ENCODE measurements at places on chromosomes 16 and 17.

DNA sequence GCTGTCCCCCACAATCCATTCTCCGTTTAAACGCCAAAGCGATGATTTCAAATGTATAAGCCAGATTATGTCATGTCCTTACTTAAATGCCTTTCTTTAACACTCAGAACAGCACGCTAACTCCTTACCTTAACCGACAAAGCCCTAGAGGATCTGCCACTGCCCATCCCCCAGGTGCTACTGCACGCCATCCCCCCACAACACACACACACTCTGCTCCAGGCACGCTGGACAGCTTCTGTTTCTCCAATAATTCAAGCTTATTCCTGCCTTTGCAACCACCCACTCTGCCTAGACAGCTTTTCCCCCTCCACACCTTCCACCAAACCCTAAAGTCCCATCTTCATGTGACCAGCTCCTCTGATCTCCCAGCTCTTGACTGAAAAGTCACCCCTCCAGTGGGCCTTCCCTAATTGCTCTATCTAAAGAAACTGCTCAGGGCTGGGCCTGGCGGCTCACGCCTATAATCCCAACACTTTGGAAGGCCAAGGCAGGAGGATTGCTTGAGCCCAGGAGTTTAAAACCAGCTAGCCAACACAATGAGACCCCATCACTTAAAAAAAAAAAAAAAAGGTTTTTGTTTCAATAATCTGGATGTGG lies 38.9 kb upstream of the RPL38 start:
- H3K4me3 ChIP-seq: no peak overlapping the region
- H3K4me1 ChIP-seq: no peaks in the 10 kb centered on the region
- peaks cover 29% of the 10 kb centered on the region for H3K27me3 ChIP-seq
- H3K27ac ChIP-seq: no peak overlapping the region
- H3K36me3 ChIP-seq: no peaks in the 10 kb centered on the region

GRCh38 chr16:86499889-86500707 lies 10.2 kb upstream of the FOXF1 start:
- peaks cover 4% of the 10 kb centered on the region for H3K4me1 ChIP-seq
- H3K4me3 ChIP-seq: no peak overlapping the region
- no peak overlapping the region for H3K27ac ChIP-seq
- peaks cover 86% of the 10 kb centered on the region for H3K27me3 ChIP-seq
- no peaks in the 10 kb centered on the region for H3K36me3 ChIP-seq
- ATAC-seq: no peak

DNA sequence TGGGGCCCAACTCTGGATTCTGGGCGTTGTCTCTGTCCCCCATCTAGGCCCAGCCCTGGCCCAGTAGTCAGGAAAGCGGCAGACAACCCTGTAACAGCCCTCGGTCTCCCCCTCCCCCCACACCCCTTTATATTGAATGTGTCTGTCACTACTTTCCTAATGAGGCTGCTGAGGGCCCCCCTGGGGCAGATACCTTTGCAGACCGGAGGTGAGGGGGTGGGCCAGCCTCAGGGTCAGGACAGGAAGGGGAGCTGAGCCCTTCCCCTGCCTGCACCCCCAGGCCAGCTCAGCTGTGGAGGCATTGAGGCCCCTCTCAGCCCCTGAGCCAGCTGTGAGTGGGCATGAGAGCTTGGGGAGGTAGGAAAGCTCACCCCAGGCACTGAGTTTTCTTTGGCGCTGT lies 17.1 kb downstream of the RAI1 start:
- ATAC-seq: no peak
- no peak overlapping the region for H3K27ac ChIP-seq
- H3K36me3 ChIP-seq: peaks cover 11% of the 10 kb centered on the region
- peaks cover 63% of the 10 kb centered on the region for H3K4me1 ChIP-seq
- no peaks in the 10 kb centered on the region for H3K27me3 ChIP-seq

DNA sequence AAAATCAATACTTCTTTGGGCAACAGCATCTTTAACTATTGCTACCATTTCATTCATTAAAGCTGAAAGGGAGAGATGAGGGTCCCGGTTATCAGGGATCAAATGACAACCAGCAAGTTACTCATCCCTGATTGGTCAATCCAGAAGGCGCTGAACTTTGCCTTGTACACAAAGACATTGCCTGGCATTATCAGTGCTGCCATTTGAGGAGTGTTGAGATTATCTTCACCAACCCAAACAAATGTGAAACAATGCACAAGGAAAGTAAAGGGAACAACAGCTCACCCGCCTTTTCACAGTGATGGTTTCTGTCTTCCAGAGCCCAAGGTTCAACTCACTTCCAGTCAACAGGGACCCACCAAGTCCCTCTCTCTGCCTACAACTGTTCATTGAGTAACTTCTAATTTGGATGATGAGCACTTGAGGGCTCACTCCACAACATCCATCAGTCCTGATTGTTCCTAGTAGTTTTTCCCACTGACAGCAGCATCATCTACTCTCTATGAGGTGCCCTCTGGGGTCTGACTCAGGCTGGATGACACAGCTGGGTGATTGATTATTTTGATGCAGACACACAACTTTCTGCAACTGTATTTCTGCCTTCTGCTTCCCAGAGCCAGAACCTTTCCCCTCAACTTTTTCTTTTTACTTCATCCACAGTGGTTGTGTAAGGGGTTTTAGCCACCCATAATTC lies 32.0 kb downstream of the LYRM9 start:
- H3K4me3 ChIP-seq: no peak overlapping the region
- H3K27me3 ChIP-seq: peaks cover 7% of the 10 kb centered on the region
- H3K36me3 ChIP-seq: no peaks in the 10 kb centered on the region
- no peaks in the 10 kb centered on the region for H3K4me1 ChIP-seq
- ATAC-seq: no peak

DNA sequence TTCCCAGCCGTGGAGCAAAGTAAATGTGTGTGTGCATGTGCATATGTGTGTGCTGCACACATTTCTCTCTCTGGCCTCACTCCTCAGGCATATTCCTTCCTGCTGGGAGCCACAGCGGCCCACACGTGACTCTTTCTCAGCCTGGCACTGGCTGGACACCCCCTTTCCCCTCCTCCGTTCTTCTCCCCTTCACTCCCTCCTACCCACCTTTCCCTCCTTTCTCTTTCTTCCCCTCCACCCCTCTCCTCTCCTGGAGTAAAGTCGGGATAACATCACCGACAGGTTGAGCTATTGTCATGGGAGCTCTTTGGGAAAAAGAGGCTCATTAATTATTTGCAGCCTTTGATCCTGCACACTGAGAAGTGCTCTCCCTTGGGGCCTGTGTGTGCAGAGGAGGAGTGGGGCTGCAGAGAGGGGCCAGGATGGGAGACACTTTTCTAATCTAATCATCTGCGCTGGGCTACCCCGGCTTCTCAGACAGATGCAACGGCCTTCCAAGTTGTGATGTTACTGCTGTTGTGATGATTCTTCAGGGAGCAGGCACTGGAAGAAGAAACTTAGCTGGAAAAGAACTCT lies 126.3 kb upstream of the HSBP1 start:
- no peak overlapping the region for H3K4me3 ChIP-seq
- no peaks in the 10 kb centered on the region for H3K4me1 ChIP-seq
- no peak overlapping the region for H3K27ac ChIP-seq

DNA sequence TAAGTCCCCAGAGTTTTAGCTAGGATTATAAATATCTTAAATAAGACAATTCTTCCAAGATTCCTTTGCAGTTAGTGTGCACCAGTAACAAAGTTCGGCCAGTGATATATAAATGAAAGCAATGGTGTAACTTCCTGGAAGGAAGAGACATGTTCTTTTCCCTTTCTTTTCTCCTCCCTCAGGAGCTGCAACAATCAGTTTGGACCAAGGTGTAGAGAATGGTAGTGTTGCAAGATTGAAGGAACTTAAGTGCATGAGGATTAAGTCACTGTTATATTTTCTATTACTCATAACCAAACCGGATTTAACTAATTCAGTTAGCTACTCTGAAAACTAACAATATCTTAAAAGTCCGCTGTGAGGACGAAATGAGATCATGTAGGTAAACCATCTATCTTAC lies 68.9 kb upstream of the KCNJ16 start:
- H3K4me1 ChIP-seq: no peaks in the 10 kb centered on the region
- no peak overlapping the region for H3K27ac ChIP-seq
- no peaks in the 10 kb centered on the region for H3K27me3 ChIP-seq

DNA sequence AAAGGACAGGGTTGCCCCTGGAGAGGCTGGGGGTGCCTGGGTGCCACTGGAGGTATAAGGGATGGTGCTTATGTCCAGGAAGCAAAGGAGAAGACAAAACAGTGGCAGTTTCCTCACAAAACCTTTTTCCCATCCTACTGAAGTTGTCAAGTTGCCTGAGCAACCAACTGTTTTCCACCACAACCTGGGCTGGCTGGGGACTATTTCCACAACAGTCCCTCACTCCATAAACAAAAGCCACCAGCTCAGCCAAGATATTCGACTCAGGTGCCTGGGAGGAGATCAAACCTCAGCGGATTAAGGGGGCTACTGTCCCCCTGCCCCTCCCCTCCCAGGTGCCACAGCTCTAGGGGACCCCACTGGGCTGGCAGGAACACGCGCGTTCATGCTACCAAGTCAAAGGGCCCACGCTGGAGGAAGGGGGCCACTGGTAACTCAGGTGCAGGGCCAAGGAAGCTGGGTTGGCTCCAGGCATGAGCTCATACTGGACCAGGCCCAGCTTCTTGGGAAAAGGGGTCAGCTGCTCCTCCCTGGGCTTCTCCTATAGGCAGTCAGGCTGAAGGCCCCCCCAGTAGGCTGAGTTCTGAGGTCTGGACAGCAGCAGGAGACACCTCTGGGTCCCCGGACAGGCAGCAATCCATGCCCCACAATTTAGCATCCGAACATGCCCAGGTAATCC lies 45.7 kb upstream of the MRPS23 start:
- H3K36me3 ChIP-seq: no peaks in the 10 kb centered on the region
- H3K27me3 ChIP-seq: peaks cover 33% of the 10 kb centered on the region
- H3K27ac ChIP-seq: no peak overlapping the region
- peaks cover 28% of the 10 kb centered on the region for H3K4me1 ChIP-seq
- no peak for ATAC-seq
- H3K4me3 ChIP-seq: no peak overlapping the region

GRCh38 chr17:7260151-7260550 lies 2.1 kb downstream of the CLDN7 start:
- H3K36me3 ChIP-seq: peaks cover 16% of the 10 kb centered on the region
- no peak overlapping the region for H3K27ac ChIP-seq
- no peak overlapping the region for H3K4me3 ChIP-seq
- no peak for ATAC-seq
- H3K27me3 ChIP-seq: peaks cover 22% of the 10 kb centered on the region
- peaks cover 26% of the 10 kb centered on the region for H3K4me1 ChIP-seq

- H3K27ac ChIP-seq: peak overlapping the region; percentile 97
- H3K4me1 ChIP-seq: peaks cover 74% of the 10 kb centered on the region
- no peaks in the 10 kb centered on the region for H3K27me3 ChIP-seq
- H3K36me3 ChIP-seq: peaks cover 19% of the 10 kb centered on the region
Observed at GRCh38 chr17:49739641-49740271, 24.2 kb downstream of the FAM117A start.

DNA sequence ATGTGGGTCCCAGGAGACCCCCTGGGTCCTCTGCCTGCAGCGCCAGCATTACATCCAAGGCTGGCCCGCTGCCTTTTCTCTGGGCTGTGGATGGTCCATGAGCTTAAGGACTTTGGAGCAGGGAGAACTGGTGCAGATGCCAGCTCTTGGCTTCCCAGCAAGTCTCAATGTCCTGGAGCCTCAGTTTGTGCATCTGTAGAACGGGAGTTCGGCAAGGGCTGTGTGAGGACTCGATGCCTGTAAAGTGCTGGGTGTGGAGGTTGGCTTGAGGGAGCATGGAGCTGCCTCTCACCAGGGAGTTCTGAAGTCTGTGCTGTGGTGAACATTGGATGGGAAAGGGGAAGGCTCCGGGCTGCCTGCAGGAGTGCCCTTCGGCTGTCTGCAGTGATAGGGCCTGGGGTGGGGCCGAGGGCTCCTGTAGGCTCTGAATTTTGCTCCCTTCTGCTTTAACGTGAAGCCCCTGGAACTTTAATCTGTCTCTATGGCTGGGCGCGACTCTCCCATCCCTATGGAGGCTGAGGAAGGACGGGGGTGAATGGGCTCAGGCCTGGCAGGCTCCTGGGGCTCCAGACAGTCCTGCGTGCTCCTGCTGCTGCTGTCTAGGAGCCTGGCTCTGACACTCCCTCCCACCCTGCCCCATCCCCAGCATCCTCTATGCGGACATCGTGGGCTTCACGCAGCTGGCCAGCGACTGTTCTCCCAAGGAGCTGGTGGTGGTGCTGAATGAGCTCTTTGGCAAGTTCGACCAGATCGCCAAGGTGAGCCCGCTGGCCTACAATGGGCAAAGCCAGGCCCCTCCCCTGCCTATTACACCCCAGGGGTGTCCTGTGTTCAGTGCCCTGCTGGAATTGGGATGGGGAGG lies 27.9 kb downstream of the ADCY7 start:
- ATAC-seq: no peak
- peaks cover 16% of the 10 kb centered on the region for H3K4me1 ChIP-seq
- H3K4me3 ChIP-seq: no peak overlapping the region
- H3K27ac ChIP-seq: no peak overlapping the region
- H3K36me3 ChIP-seq: peaks cover 60% of the 10 kb centered on the region

GRCh38 chr16:85027349-85027957 lies at the start of gene KIAA0513:
Gene KIAA0513 (plus strand): TSS chr16:85027795. CDS start chr16:85067072, 39,277 bp downstream.
- H3K4me1 ChIP-seq: peaks cover 48% of the 10 kb centered on the region
- H3K4me3 ChIP-seq: peak within 1 kb of the TSS; percentile 93
- no peaks in the 10 kb centered on the region for H3K27me3 ChIP-seq

- H3K27ac ChIP-seq: no peak overlapping the region
- peaks cover 5% of the 10 kb centered on the region for H3K36me3 ChIP-seq
- no peak for ATAC-seq
- peaks cover 13% of the 10 kb centered on the region for H3K4me1 ChIP-seq
- no peaks in the 10 kb centered on the region for H3K27me3 ChIP-seq
Observed at GRCh38 chr16:53752560-53752959, 48.6 kb downstream of the FTO start.

Data from stimulated activated memory B cell treated with anti-CD40 and anti-IgM and Interleukin-4, amounts not matched to agents 10 μg/mL and 1 μg/mL and 100 μg/mL, for 72 hours (primary cell).